Posterior vena cava (tissue), 2 donors: ENCODE measurements at places on chromosomes 1 and 21.

- no peak for DNase-seq
Observed at GRCh38 chr21:35190201-35190701, 141.1 kb upstream of the RUNX1 start.

DNA sequence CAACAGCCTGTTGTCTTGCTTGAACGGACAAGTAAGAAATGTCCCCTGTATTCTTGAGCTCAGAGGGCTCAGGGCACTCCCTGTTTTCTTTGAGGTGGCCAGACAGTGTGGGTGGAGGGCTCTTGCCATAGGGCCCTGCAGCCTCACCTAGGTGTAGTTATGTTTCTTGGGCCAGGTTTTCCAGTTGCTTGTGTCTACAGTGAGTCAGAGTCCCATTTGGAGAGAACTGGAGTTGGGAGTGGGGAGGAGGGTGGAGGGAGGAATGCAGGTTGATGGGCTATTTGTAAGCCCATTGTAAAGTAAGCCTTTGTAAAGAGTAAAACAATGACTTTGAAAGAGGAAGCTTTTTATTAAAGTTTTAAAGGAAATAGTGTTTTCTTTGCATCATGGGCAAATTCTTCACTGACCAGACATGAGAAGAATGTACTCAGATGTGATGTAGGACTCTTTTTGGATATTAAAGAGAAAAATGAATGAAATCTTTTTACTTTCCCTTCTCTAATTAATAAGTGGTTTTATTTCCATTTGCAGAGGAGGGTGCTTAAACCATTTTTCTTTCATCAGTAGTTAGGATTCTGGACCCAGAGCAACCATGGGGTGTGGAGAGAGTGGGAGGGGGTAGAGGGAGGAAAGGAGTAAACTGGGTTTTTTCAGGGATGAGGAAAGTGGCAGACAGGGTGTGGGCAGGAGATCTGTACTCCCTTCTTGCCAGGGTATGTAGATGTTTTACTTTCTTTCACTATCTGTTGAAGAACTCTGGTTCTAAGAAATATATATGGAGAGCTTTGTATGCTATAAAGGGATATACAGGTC, 45.1 kb upstream of the MACF1 start:
- no peak for DNase-seq

DNA sequence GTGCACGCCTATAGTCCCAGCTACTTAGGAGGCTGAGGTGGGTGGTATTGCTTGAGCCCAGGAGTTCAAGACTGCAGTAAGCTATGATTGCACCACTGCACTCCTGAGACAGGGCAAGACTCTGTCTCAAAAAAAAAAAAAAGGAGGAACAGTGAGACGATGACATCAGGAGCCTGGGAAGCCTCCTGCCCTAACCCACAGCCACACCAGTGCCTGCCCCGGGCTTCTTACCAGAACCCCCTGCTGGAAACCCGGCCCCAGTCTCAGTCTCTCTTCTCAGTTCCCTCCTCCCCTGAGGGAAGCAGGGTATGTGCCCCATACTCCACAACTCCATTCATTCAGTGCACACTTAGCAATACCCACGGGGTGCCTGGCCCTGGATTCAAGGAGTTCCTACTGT, 9.1 kb downstream of the COL8A2 start:
- DNase-seq, result no peak

DNA sequence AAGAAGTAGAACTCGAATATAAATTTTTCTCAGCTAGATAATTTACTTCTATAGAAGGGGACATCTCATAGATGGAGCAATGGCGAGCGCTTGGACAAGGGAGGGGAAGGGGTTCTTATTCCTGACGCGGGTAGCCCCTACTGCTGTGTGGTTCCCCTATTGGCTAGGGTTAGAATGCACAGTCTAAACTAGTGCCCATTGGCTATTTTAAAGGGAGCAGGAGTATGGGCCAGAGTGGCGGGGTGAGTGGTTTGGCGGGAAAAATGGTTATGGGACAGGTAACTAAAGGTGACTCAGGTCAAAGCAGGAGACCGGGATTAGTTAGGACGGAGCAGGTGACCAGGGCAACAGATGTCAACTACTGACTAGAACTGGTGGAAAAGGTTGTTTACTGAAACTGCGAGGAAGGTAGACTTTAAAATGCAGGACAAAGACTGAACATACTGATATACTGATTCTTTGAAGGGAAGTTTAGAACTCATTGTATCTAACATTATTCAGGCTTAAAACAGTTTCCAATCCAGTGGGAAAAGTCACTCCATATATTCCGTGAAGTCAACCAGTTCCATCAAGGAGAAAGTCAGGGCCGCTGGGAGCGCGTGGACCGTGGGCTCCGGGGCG, 940 bp upstream of the ATAD3A start:
- DNase-seq, result no peak

DNA sequence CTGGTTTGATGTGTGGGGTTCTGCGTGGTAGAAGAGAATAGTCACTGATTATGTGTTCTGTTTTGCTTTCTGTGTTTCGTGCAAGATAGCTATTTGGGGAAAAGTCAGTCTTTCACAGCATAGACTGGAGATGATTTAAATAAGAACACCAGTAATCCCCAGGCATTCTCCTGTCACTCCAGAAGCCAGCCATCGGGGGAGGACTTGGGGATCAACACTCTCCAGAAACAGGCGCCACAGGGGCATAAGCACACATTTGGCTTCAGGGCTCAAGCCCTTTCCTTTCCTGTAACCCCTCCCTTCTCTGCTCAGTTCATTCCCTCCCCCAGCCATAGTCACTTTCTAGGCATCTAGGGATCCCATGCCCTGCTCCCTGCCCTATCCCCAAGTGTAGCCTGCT, 97.3 kb upstream of the BEND5 start:
- no peak for DNase-seq

- DNase-seq, result no peak
Observed at GRCh38 chr1:55604749-55605148, 389.6 kb upstream of the USP24 start.

GRCh38 chr1:29688471-29689365, 452.4 kb downstream of the PTPRU start:
- DNase-seq, result no peak

- DNase-seq, result no peak
Observed at GRCh38 chr1:47696404-47696736, 258.5 kb downstream of the FOXD2 start.

GRCh38 chr1:239763850-239764249, 327.8 kb upstream of the FMN2 start:
- no peak for DNase-seq

DNA sequence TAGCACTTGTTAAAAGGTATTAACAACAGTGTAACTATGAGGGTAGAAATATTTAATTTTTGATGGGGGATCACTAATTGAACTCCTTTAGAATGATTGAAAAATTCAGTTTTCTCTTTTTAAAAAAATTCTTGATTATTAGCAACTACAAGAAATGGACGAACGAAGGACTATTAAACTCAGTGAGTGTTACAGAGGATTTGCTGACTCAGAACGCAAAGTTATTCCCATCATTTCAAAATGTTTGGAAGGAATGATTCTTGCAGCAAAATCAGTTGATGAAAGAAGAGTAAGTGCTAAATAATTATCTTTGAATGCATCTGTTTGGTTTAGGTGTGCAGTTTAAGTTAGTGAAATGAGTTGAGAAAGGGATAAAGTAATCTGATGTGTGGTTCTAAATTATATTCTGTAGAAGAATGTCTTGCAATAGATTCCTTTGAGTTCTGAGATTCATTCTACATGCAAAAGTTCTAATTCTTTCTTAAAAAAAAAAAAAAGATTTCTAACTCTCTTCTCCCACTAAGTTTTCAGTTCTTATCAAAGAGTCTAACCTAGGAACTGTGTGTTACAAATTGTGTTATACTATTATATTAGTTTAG, 85.0 kb downstream of the FNBP1L start:
- no peak for DNase-seq

DNA sequence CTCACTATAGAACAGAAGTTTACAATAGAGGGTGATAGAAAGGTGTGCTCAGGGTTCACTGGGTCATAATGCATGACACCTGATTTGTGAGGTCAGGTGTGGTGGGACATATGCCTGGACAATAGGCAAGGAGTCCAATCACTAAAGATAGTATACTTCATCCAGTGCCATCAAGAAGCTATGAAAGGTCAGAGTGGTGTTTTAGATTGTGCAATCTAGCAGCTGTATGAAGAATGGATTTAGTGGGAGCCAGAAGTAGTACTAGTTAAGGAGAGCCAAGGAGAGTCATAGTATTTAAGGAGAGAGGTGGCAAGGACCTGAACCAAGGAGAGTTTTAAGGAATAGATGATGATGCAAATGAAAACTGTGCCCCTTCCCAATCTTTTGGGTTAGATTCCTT, 80.6 kb upstream of the C1orf105 start:
- DNase-seq, result no peak
